ENCODE measurements at places on chromosomes 7 and 10. TPM values are rescaled to one million over a fixed set of nuclear protein-coding genes. Genes with fewer than 3 reads are reported as not detected.

Gene ANKRD2
- not detected for total RNA-seq

Gene TEX36
- total RNA-seq: not detected

Gene GNGT1
- not detected for total RNA-seq

Gene BEND7
- total RNA-seq: 5.7 TPM
